ENCODE measurements at places on chromosomes 1 and 21.

- DNase-seq = no peak
These were observed 148.6 kb upstream of the CACNA1E start for GRCh38 chr1:181334724-181335123.

- DNase-seq = no peak
These were observed 76.4 kb upstream of the ZBTB18 start for GRCh38 chr1:243974451-243975292.

DNA sequence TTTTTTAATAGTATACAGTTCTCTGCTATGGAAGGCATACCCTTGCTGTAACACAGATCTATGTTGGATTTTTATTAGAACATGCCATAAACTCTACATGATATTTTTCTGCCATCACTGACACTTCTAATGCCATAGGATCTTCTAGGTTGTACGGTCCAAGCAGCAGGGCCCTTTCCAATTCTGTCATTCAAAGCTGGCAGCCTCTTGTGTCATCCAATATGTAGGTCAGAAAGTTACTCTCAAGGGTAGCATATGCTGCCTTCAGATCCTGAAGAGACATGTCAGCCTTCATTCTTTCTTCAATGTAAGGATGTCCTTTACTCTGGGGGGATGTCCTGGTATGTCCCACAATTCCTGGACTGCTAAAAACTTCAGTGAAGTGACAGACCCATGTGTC, 629.2 kb upstream of the USP24 start:
- no peak for DNase-seq

GRCh38 chr1:3415260-3416090, 39.0 kb upstream of the ARHGEF16 start:
- no peak for DNase-seq
